A549 treated with DMSO at 1 μM for 4 hours (cell line): ENCODE measurements at places on chromosomes 11 and 22. TPM values are rescaled to one million over a fixed set of nuclear protein-coding genes. Genes with fewer than 3 reads are reported as not detected.

The FOLR3 gene
- total RNA-seq, result 0.18 TPM in 1 of 5 replicates, not detected in the others

The ANO1 gene
- 0.93 to 1.7 TPM (median 1.1 TPM) in 5 replicates for total RNA-seq

The LIF gene
- total RNA-seq, result 31.4 to 46.6 TPM (median 42.4 TPM) in 5 replicates

The ALDH3B1 gene
- total RNA-seq, result 117 to 131 TPM (median 121 TPM) in 5 replicates

The MIOX gene
- 0.09 to 0.14 TPM in 2 of 5 replicates, not detected in the others for total RNA-seq

The P2RX6 gene
- 0.56 to 0.94 TPM (median 0.86 TPM) in 5 replicates for total RNA-seq
